Vagina (tissue), 2 donors: ENCODE measurements at places on chromosomes 4 and X.

DNA sequence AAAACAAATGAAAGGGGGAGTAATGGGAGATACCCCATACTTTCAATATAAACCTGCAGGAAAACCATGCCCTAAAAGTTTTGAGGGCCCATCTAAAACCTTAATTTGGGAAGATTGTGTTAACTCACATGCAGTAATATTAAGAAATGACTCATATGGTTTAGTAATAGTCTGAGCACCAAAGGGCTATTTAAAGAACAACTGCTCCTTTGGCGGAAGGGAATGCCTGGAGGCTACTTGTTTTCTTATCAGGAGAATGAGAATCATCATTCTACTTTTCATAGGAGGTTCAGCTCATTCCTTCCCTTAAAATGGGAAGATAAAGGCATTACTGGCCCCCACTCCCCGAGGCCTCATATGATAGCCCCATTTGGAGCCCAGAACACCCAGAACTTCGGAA is 47.6 kb downstream of the SPIN3 start:
- no peak for DNase-seq

GRCh38 chr4:61772126-61772525 is 572.0 kb downstream of the ADGRL3 start:
- no peak for DNase-seq

DNA sequence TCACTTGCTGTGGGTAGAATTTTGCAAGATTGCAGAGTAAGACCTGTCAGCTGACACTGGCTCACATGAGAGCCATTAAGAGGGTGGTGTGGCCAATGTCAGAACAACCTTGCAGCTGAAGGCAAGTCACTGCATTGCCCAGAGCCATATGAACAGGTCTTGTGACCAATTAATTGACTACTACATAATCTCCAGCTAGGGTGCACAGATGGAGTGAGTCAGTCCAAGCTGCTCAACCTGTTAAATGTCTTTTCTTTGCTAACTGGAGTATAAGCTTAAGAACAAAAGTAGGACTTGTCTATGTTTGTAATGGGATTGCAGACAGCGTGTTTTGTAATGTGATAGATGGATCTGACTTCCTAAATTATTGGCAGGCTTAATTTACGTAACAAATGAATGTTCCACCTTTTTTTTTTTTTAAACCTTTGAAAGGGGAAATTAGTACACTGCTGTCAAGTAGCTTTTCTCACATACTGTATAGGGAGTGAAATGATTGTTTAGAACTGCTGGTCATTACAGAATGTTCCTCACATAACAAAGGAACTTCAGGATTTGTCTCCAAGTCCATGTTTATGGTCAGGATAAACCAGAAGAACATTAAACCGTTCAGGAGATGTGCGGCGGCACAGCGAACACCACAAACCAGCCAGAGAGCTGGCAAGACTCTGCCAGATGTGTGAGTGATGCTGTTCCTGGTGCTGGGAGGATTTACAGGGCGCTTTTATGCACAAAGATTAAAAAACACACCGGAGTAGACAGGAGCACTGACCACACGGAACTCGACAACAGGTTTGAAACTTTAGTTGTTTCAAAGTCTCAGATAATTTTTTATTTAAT is 37.0 kb downstream of the FNIP2 start:
- DNase-seq = peak; percentile 92

- no peak for DNase-seq
Observed at GRCh38 chrX:64176876-64177275, 28.6 kb downstream of the AMER1 start.

GRCh38 chrX:43140582-43140981 is 362.6 kb upstream of the PPP1R2C start:
- no peak for DNase-seq

- no peak for DNase-seq
Observed at GRCh38 chr4:79798047-79798446, 275.0 kb downstream of the ANTXR2 start.

GRCh38 chrX:112968351-112969133 is 127.9 kb upstream of the AMOT start:
- no peak for DNase-seq
